Eye (tissue), 1 donor: ENCODE measurements at places on chromosomes 7 and 10.

- DNase-seq = no peak
Measured at GRCh38 chr7:39510864-39511354, 55.3 kb upstream of the YAE1 start.

DNA sequence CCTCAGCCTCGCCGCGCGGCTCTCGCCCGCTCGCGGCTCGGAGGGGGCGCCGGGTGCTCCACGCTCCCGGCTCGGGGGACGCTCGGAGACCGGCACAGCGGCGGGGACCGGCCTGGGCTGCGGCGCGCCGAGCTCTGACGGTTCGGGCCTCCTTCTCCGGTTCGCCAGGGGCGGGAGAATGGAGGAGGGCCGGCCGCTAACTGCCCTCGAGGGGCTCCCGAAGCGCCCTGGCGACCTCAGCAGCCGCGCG, 232 bp upstream of the GRID1 start:
- peak; percentile 83 for DNase-seq

GRCh38 chr7:20545016-20545415, 70.5 kb upstream of the ABCB5 start:
- no peak for DNase-seq

- DNase-seq = peak; percentile 94
Measured at GRCh38 chr10:110794808-110795207, 76.9 kb upstream of the PDCD4 start.

DNA sequence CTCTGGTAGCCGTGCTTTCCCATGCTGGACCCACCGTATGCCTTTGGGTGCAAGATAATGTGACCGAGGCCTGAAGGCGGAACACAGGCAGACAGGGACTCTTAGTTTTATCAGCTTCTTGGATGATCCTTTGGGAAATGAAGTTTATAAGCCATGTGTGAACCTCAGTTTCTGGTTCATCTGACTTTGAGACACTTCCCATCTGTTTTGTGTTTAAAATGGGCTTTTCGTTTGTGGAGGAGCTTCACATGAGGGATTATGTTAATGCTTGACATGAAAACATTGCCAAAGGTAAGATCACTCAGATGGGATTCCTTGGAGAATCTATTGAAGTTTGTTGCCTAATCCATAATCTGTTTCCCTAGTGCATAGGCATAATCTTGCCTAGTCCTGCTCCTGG, 249.8 kb upstream of the LYZL1 start:
- no peak for DNase-seq

GRCh38 chr7:42645906-42646305, 266.0 kb downstream of the C7orf25 start:
- no peak for DNase-seq

GRCh38 chr10:96642973-96643372, 56.2 kb upstream of the TM9SF3 start:
- DNase-seq = peak; percentile 65

DNA sequence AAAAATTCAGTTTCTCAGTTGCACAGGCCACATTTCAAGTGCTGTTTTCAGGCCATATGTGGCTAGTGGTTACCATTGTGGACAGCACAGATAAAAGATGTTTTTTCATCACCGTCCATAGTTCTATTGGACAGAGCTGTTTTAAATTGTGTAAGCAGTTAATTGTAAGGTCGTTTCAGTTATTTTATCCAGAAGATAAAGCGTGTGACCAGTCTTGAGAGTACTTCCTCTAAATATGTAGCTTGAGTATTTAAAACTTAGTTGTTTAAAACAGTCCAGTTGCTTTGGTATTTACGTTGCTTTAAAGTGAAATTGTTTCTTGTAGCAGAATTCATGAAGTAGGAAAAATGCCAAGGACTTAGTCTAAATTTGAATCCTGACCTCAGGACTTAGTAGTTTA, 66.9 kb downstream of the ZNRF2 start:
- no peak for DNase-seq

DNA sequence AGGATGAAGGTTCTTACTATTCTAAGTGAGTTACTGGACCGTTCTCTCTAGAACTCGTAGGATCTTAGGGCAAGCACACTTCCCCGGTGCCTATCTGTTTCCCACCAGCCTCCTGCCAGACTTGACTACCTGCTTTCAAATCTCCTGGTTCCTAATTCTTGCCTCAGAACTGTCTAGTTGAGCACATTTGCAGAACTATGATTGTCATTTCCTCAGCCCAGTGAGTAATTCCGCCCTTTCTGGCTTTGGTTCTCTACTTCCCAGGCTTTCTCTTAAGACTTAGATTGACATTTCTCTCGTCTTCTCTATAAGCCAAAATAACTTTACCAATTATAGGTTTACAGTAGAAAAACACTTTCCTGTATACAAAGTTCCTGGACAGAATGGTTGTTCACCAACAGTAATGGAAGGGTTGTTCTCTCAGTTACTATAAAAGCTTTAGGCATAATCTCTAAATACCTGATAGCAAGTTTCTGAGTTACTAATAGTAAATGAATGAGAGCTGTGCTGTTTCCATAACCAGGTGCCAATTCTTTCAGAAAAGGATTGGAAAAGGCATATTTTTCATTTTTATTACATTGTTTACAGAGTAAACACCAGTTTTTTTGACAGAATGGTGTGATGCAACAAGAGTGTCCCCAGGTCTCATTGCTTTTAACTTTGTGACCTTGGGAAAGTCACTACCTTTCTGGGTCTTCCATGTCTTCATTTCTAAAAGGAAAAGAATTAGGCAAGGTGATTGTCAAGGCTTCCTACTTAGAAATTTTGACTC, 41.1 kb downstream of the PLEKHA8 start:
- DNase-seq = no peak

DNA sequence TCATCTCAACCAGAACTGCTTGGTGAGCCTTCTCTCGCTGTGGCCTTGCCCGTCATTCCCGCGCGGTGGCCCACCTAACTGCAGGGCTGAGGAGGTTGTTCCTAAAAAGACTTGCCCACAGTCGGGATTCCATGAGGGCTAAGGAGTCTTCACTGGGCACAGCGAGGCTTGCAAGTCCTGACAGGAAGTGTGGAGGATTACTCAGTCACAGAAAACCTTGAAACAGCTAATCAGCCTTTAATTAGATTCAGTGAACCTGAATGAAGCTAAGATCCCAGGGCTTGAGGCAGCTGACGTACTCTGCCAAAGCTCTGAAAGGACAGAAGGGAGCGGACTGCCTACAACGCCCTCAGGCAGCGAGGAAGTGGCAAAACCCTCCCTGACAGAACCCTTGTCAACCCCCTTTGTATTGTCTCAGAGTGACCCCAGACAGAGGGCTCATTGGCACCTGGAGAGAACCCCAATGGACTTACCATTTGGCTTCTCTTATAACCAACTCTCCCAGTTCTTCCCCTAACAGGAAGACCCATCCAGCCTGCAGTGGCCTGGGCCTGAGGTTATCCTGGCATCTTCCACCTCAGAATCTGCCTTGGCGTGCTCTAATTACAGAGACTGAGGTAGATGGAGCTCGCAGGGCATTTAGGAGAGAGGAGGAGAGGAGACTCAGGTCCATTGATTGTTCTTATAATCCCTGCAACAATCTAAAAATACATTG, 2.5 kb upstream of the LAMB4 start:
- peak; percentile 83 for DNase-seq

- DNase-seq = no peak
Measured at GRCh38 chr7:7251742-7252141, 69.4 kb downstream of the C1GALT1 start.

DNA sequence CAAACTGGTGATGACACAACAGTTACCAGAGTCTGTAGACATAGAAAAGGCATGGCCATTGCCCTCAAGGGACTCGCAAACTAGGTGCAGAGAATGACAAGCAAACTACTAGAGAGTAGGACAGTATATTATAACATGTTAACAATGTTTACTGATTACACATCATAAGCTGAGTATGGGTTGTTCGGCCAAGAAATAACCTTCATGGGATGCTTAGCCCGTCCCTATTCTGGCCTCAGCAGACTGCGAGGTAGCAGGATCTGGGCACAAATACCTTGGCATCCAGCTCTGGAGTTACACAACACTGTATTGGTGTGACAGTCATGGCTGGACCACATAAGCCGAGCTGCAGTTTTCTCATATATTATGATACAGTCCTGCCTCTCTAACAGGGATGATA, 51.4 kb downstream of the ABCB4 start:
- no peak for DNase-seq

DNA sequence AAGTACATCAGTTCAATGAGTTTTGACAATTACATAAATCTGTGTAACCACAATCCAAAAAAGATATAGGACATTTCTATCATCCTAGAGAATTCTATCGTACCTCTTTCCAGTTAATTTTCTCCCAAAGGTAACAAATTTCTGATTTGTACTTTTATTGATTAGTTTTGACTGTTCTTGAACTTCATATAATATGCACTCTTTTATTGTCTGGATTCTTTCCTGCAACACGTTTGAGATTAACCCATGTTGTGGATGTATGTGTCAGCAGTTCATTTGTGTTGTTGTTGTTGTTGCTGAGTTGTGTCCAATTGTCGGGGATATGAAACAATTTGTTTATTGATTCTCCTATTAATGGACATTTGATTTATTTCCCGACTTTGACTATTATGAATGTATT, 145.9 kb upstream of the WDR11 start:
- DNase-seq = no peak

DNA sequence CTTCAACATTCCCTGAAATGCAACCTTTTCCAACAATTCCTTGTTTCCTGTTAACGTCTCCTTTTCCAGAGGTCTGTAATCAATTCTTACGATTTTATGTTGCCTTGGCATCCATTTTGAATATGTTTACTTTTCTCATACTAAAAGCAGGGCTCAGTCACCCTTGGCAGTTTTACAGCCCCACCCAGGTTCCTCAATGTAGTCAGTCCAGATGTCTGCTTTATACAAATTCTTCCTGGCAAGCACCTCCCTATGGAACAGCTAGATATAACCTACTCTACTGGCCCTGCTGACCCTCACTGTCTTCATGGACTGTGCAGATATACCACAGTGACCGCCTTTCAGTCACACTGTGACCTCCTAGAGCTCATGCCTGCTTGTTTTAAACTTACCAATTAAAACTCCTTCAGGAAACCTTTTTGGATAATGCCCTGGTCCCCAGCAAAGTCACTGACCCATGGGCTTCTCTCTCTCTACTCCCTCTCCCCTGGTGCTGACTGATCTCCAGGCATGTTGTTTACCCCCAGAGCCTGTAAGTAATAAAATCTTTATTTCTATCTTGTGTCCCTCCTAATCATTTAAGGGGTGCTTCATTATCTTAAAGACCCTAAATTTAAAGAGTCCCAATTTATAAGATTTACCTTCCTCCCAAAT, 147.1 kb upstream of the STEAP1 start:
- DNase-seq = no peak

GRCh38 chr7:114997487-114998404, 75.9 kb downstream of the MDFIC start:
- no peak for DNase-seq

- peak; percentile 90 for DNase-seq
Measured at GRCh38 chr7:22001345-22002004, 55.8 kb upstream of the CDCA7L start.

- no peak for DNase-seq
Measured at GRCh38 chr7:93036807-93037206, 81.0 kb downstream of the SAMD9 start.

DNA sequence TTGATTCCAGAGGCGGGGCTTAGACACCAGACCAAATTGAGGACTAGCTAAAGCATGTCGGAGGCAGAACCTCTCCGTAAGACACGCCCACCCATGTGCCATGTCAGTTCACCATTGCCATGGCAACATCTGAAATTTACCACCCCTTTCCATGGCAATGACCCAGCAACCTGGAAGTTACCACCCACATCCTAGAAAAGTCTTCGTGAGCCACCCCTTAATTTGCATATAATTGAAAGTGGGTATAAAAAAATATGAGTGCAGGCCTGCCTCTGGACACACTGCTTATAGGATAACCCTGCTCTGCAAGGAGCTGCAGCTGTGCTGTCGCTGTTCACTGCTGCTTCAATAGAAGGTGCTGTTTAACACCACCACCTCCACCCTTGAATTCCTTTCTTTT, 28.0 kb downstream of the TMEM270 start:
- DNase-seq = no peak

DNA sequence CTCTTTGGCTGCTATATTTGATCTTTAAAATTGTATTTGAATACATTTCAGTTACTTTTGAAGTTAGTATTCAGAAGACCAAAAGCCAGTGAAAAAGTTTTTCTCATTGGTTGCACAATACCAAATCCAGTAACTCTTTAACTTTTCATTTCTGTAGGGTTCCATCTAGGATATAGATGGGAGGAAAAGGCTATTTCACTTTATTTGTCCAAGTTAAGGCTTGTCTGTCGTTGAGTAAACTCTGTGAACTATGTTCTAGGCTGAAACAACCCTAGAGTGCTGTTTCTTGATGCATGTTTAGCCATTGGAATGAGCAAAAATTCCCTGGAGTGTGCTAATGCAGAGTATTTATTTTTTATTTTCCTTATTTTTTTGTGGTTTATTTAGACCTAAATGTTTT, 834.7 kb upstream of the KCND2 start:
- DNase-seq = no peak

DNA sequence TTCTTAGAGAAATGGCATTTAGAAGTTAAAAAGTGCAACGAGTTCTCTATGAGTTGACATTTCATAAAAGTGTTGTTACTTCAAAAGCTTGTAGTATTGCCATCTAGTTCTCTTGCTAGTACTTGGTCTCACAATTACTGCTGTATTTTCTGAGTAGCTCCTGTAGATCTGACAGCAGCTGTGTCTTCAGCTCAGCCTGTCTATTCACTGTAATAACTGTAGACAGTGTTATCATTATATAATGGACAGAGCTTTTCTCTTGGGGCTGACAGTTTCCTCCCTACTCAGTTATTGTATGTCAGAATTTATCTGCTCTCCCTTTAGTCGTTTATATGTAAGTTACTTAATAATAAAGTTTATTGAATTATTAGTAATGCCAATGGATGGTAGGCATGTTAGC, 388.7 kb upstream of the VSTM2A start:
- DNase-seq = no peak

- DNase-seq = no peak
Measured at GRCh38 chr7:39592586-39592985, 26.4 kb downstream of the YAE1 start.

- no peak for DNase-seq
Measured at GRCh38 chr10:88411772-88412349, 171.3 kb downstream of the RNLS start.

GRCh38 chr10:26336979-26337378, 101.2 kb upstream of the APBB1IP start:
- no peak for DNase-seq

GRCh38 chr7:36736899-36737211, 12.6 kb upstream of the AOAH start:
- DNase-seq = no peak

GRCh38 chr7:12727455-12728191, 40.2 kb downstream of the ARL4A start:
- DNase-seq = no peak
